ENCODE measurements at places on chromosomes 3 and 15.

GRCh38 chr15:79495775-79496174 lies 63.6 kb downstream of the MINAR1 start:
- DNase-seq, result no peak

DNA sequence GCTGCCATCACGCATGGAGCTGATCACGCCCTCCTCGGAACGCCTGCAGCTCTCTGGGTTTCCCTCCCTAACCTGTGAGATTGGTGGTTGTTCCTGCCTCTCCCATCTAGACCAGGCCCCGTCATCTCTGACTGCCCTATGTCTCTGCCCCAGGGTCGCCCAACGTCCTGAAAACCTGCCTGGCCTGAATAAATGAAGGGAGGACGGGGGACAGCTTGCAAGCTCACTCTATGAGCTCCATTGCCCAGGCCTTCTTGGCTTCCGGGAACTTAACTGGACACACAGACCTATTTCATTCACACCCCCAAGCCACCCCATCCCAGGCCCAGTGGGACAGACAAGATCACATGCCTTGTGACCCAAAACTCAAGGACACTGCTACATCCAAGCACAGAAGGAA lies 274.2 kb downstream of the XXYLT1 start:
- no peak for DNase-seq

DNA sequence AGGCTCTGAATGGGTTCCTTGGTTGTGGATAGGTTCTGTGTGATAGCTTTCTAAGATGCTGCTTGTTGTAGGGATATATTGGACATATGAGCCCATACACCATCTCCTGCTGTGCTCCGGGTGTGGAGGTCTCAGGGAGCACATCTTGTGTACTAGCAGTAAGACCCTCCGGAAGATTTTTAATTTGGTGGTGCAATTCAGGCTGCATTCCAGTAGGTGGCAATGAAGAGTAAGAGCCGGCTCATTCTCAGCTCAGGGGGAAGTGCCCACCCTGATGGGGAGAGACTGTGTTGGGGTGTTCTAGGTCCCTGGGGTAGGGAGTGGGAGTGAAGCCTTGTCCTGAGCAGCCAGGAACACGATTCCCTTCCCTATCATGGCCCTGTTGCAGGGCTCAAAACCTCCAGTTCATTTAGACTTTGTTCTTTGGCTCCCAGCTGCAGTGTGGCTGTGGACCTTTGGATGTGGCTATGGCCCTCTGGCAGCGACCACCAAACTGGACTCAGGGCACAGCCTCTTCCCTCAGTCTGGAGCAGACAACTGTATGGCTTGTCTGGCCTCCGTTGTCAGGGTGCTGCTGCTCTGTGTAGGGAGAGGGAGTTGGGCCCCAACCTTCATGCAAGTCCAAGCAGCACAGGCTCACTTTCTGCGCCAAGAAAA lies 104.7 kb downstream of the UNC13C start:
- peak; percentile 27 for DNase-seq

- peak; percentile 9 for DNase-seq
Observed at GRCh38 chr15:91047545-91048199, 25.3 kb upstream of the VPS33B start.

- DNase-seq, result no peak
Observed at GRCh38 chr3:7393944-7394605, 533.2 kb downstream of the GRM7 start.

GRCh38 chr15:91942720-91943394 lies 89.3 kb downstream of the SLCO3A1 start:
- DNase-seq, result peak; percentile 69

DNA sequence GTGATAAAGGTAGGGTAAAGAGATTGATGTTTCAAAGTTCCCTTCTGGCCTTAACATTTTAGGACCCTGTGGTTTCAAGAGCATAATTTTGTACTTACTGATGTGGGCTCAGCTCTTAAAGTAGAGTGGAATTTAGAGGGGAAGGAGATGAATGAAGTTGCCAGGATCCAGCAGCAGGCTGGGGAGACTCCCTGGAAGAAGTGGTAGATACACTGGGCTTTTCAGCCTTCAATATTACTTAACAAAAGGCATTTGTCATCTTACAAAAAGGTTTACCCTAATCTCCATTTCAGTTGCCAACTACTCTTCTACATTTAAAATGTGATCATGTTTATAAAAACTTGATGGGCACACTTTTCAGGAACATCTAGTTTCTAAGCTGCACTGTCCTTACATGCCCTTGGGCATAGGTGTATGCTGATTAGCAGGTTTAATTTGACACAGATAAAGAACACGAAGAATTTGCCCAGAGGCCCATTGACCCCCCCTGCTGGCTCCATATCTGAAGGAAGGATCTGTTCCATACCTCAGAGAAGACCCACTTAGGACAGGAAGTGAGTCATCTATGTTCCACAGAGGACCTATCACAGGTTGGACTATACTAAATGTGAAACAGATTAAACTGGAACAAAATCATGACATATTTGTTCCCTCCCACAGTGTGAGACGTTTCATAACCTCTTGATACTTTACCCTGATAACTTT lies 93.0 kb upstream of the LPP start:
- peak; percentile 87 for DNase-seq

DNA sequence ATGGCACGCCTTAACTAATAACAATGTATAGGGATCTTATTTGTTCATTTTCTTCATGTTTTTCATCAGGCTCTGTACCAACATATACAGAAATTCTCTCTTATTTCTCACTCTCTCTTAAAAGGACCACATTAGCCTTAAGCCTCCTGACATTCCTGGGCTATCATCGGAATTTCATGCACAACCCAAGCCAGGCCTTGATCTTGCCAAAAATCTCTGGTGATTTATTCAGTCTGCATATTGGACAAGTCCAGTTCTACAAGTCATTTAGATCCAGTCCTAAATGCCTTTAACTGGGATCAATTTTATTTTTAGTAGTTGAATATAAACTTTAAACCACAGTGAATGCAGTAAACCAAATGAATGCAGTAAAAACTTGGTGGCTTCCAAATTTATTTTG lies 385.4 kb downstream of the MECOM start:
- DNase-seq, result no peak

GRCh38 chr3:187000711-187001151 lies 70.4 kb downstream of the ST6GAL1 start:
- peak; percentile 83 for DNase-seq

DNA sequence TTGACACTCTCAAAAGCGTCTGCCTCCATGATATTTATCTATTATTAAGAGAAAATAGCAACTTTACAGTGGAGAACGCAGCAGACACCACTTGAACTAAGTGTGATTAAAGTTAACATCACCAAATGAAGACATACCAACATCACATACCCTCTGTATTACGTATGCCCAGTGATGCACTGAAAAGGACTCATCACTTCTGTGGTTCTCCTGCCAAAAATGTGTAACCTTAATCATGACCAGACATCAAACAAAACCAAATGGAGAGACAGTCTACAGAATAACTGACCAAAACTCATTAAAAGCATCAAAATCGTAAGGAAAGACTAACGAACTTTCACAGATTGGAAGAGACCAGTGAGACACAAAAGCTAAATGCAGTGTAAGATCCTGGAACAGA lies 103.2 kb downstream of the PPP2R3A start:
- DNase-seq, result no peak

GRCh38 chr3:20682573-20682972 lies 496.6 kb upstream of the SGO1 start:
- DNase-seq, result no peak

GRCh38 chr15:89669941-89670340 lies 9.2 kb downstream of the PLIN1 start:
- no peak for DNase-seq

GRCh38 chr3:41190509-41191284 lies 8.6 kb upstream of the CTNNB1 start:
- no peak for DNase-seq

DNA sequence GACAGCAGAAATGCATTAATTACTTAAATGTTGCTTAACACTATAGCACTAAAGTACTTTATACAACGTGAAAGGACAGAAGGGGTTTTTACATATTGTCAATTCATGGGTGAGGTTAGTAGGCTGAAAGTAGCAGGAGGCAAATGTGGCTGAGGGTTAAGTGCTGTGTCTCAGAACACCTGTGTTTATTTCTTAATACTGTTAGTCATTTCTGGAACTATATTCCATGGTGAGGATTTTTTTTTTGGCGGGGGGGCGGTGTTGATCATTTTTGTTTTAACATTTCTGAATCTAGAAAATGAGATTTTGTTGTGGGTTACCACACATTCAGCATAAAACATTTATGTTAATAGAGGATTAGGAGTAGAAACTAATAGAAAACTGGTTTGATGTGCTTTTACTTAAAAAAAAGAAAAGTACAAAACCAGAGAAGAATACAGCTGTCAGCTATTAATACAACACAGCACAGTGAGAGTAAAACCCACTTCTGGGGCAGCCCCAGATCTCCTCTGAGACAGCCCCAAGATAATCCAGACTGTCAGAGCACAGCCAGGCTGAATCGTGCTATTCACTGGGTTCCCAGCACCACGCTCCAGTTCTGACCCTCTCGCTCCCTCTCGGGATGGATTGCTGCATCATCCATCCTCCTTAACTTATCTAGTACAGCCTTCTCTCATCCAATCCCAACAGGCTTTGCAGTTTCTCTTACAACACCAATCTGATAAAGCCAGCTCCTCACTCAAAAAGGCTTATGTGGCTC lies 307.7 kb downstream of the TUSC7 start:
- no peak for DNase-seq

- no peak for DNase-seq
Observed at GRCh38 chr3:16538507-16538906, 25.0 kb upstream of the RFTN1 start.

GRCh38 chr15:63277038-63277892 lies at the start of gene APH1B:
TSS of gene APH1B (plus strand) at chr15:63277605. CDS start at chr15:63277624, 19 bp downstream.
- peak; percentile 76 for DNase-seq

DNA sequence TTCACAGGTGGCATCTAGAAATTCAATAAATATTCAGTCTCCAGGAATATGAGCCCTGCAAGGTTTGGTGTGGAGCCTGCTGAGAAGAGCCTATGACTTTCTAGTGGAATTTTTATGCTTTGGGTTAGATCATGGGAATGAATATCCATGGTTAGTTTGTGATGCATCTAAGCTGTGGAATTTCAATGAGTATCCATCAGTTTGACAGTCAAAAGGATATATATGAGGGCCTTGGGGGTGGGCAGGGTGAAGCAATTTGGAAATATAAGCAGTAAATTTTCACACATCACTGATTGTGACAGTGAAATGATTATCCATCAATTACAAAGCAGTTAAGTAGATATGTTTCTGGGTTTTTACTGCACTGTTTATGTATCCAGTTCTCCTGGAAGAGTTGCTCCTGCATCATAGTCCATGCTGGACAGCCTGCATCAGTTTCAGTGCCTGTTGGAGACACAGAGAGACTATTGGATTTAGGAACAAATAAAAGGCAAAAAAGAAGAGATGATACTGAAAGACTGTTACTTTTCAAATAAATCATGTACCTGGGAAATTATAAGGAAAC lies 530.8 kb downstream of the MFSD1 start:
- DNase-seq, result no peak

- no peak for DNase-seq
Observed at GRCh38 chr3:169171739-169172138, 491.8 kb downstream of the MECOM start.

DNA sequence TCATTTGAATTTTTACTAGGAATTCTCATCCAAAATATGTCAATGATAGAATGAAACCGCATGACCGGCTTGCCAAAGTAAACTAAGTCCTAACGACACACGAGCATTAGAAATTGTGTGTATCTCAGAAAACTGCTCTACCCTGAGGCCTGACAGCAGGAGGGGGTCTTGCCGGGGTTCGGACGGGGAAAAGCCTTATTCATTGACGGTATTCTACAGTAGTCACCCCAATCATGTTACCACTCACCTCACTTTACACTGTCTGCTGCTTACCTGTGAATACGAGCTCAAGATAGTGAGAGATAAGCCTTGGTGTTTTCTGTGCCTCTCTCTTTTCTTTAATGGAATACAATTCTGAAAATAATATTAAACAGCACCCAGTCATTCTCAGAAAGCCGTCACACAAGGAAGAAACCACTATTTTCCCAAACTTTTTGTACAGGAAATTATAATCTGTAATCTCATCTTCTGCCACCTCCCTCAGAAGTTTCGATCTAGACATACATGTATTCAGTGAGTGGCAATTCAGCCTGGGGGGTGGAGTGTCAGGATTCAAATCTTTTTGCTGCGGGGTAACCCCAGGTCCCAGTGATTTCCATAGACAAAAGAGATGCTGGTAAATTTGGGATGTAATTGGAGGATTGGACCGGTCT lies 492 bp upstream of the FAM43A start:
- peak; percentile 81 for DNase-seq

DNA sequence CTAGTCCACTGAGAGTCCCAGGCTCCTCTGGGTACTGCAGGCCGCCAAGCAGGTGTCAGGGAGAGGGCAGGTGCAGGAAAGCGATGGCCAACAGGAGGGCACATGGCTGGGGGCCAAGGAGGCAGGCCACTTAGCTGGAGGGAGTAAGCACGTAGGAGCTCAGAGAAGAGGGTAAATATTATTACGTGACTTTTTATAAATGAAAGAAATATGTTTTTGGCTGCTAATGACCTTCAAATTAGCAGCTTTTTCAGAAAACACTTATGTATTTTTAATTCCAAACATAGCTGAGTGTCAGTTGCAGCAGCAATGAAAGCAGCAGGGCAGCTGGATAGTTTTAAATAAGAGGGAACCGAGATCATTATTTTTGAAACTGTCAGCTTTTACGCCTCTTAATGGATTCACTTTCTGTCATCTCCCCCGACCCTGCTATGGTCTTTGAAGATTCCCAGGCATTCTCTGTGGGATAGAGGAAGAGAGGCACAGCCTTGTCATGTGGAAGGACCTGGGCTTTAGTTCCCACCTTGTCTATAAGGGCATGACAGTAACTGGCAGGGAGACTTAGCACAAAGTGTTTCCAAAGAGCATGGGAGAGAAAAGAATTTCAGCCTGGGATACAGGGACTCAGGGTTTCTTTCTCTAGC lies 477.1 kb downstream of the EPHB1 start:
- DNase-seq, result no peak

DNA sequence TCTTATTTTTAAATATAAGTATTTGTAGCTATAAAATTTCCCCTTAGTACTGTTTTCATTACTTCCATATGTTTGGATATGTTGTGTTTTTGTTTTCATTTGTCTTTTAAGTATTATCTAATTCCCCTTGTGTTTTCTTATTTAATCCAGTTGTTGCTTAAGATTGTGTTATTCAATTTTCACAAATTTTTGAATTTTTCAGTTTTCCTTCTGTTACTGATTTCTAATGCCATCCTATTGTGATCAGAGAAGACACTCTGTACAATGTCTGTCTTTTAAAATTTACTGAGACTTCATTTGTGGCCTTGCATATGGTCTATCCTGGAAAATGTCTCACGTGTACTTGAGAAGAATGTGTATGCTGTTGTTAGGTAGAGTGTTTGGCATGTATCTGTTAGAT lies 795.6 kb upstream of the CFAP20DC start:
- DNase-seq, result no peak

DNA sequence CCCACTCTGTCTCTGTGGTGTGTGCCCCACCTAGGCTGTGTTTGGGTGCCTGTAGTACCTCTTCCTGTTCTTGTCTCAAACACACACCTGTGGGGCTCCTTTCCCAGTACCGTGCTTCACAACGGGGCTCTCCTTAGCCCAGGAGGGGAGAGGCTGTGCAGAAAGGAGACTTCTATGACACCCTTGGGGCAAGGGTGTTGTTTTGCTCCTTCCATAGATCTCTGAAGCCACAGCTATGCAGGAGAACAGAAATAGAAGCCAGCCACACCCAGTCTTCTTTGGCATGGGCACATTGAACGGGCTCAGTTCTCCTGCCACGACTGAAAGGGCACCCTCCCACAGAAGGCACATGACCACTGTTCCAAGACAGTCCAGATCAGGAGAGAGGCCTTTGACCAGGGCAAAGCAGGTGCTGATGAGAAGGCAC lies 74.3 kb downstream of the LIPC start:
- no peak for DNase-seq

GRCh38 chr3:27279123-27279522 lies 90.1 kb downstream of the NEK10 start:
- no peak for DNase-seq

Measured in activated CD4-positive, alpha-beta T cell treated with anti-CD3 and anti-CD28 coated beads, Interleukin-2, Interleukin-4, amounts not matched to agents 100 ng/mL and 50 ng/mL, durations not matched to agents 16 hours and 8 hours (primary cell).